Stimulated activated naive B cell treated with anti-CD40 and anti-IgM and Interleukin-4, amounts not matched to agents 10 μg/mL and 1 μg/mL and 100 μg/mL, for 72 hours (primary cell): ENCODE measurements at places on chromosomes 4 and X.

- no peak for DNase-seq
These were observed 111.0 kb downstream of the FAM53A start for GRCh38 chr4:1572964-1573720.

DNA sequence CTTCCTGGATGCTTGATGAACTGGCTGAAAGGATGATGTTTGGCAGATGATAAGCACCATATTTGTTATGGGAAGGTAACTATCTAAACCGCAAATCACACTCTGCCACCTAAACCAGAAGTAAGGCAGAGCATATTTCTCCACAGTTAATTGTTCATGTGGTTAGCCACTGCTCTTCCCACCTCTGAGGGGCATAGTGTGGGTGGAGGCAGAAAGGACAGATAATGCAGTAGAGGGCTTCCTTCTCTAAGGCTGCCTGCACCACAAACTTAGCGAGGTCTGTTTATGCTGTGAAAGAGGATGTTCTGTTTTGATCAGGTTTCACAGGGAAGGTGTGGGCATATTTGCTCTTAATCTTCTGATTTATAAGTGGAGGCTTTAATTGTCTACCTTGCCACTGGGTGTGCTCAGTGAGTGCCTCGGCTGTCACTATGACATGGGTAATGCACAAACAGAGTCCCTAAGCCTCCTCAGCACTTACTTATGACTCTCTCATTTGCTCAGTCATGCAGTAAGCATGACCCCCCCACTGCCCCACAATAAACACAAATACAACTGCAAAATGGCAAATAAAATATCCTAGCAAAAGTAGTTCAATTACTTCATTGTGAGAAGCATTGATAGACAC, 401.0 kb downstream of the TMA16 start:
- DNase-seq = no peak

GRCh38 chr4:83851261-83852084, 315.6 kb downstream of the GPAT3 start:
- DNase-seq = no peak

DNA sequence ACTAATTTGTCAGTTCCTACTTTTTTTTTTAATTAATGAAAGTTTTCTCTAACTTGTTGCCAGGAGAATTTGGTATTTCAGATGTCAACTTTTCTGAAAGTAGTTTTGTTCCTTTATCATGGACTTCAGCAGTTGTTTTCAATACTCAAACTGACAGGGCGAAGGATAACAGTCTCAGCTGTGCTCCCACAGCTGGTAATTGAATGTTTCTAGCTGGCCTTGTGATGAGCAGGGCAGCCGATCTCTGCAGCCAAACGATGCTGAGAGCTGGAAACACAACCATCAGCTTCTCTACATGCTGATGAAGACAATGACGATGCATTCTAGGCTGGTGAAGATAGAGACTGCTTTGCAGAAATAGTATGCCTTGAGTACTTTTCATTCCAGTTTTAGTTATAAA, 130.0 kb upstream of the MAP9 start:
- DNase-seq = no peak

DNA sequence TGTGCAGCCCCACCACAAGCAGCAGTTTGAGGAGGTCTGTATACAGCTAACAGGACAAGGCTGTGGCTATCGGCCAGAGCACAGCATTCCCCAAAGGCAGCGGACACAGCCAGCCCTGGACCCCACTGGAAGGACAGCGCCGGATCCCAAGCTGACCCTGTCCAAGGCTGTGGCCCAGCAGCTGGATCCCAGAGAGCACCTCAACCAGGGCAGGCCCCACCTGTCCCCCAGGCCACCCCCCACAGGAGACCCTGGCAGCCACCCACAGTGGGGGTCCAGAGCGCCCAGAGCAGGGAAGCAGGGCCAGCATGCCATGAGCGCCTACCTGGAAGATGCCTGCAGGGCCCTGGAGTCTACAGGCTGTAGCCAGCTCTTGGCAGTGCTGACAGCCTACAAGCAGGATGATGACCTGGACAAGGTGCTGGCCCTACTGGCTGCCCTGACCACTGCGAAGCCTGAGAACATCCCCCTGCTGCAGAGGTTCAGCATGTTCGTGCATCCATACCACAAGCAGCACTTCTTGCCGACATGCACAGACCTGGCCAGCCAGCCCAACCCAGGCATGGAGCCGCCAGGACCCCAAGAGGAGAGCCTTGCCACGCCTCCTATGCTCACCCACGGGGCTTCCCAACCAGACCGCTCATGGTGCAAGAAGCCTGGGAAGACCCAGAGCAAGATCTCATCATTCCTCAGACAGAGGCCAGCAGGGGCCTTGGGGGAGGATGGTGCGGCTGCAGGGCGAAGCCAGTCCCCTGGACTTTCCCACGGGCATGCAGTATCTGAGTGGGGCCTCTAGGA, 62.0 kb downstream of the ALPK1 start:
- no peak for DNase-seq

DNA sequence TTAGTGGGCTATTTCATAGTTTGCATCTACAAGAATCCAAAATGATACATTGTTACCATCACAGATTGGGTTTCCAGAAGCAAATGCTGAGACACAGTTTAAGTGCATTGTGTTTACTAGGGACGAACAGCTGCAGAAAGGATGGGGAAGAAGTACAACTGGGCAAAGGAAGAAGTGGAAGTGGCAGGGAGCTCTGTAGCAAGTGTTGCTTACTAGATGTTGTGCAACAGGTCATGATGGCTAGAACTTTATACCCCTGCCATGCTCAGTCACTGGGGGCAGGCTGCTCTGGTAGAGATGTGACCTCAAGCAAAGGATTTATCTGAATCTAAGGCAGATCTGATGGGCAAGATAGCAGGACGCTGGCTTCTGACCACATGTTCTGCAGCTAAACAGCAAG, 76.1 kb upstream of the EMCN start:
- DNase-seq = no peak

DNA sequence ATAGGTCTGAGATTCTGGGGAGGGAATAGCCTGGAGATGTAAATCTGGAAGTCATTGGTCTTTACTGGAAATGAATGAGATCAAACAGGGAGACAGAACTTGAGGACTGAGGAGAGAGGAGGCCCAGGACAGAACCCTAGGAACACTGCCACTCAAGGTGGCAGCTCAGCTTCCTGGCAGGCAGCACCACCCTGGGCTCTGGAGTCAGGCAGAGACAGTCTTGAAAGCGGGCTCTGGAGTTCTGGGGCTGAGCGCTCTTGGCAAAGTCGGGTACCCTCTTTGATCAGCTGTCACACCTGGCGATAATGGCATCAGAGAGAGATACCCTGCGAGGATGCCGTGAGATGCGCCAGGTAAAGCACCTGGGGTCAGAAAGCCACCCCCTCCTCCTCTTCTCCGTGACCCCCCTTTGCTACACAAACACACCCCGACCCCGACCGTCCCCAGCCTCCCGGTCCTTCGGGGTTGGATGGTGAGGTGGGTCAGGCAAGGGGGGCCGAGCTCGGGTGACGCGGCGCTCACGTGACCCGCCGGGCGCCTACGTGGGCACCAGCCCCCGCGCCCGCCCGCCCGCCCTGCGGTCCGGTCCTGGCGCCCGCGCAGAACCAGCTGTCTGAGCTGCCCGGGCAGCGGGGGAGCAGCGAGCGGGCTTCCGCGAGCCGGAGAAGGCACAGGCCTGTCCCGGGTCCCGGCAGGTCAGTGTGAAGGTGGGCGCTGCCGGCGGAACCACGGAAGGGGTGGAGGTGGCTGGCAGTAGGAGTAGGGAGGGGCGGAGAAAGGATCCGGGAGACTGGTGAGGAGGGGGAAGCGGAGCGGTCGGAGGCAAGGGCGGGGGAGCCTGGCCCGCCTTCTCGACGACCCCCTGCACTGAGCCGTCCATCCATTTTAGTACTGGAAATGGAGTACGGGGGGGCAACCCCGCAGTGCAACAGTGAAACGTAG, at the start of gene TCEAL3:
Gene TCEAL3 (plus strand): TSS at position 600 of the 942 bp plus-strand sequence. CDS start 1,102 bp downstream, outside the sequence.
- peak; percentile 11 for DNase-seq

DNA sequence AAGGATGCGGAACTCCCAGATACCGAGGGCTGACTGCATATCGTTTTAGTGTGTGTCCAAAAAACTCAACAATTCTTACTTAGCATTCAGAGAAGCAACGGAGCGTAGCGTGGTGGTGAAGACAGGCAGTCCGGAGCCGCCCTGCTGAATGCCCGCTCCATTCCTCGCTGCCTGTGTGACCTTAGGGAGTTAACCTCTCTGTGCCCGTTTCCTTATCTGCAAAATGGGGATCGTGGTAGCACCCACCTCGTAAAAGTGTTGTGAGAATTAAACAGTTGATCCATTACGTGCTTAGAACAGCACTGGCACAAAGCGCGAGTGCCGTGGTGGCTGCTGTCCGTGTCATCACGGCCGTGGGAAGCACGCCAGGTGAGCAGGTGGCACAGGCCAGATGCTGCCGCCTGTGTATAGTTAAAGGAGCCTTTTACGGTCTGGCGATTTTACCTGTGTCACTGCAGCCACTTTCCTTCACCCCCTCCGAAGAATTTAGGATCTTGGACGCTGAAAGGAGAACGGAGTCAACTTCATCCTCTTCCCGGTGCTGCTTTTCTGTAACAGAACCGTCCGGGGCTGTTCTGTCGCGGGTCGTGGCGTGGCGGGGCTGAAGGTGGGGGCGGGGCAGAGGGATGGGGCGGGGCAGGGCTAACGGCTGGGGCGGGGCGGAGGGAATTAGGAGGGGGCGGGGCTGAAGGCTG, 885 bp downstream of the CCDC110 start:
- DNase-seq = peak; percentile 34

- no peak for DNase-seq
These were observed 47.4 kb downstream of the WWC2 start for GRCh38 chr4:183146478-183146877.
